ENCODE measurements at places on chromosomes 13 and 19.
A peak's percentile ranks its signal among the peaks of the same experiment; 100 is the strongest.

DNA sequence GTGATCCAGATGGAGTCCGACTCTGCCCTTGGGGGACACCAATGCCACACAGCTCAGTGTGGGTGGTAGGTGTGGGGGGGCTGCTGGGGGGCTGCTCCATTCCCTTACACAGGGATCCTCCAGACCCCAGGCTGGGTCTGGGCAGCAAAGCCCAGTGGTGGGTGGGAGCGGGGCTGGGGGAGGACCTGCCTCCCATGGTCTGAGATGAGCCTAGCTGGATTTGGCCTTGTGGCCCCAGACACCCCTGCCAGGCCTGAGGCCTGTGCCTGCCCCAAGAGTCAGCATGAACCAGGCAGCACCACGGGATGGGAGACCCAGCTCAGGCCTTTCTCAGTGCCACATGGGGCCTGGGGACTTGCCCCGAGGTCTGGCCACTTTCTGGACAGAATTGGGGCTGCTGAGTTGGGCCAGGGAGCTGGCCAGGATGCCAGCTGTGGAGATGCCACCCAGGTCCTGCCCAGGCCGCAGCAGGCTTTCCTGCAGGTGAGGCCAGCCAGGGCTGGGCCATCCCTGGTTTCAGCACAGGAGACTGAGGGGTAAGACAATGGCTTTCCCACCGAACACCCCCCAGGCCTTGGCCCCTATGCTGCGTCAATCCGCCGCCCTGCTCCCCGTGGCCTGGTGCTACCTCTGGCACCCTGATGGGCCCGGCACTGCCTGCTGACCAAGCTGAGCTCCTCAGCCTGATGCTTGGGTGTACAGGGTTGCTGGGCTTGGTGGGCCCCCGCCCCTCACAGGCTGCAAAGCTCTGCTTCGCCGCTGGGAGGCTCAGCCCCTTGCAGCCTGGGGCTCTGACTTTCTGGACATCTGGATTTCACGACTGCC is 24.2 kb downstream of the CEBPG start:
- no peak for DNase-seq

- DNase-seq: no peak
Observed at GRCh38 chr13:107102676-107103075, 534.7 kb upstream of the ARGLU1 start.

- peak; percentile 77 for DNase-seq
Observed at GRCh38 chr19:45693106-45693788, 781 bp downstream of the QPCTL start.

- peak; percentile 65 for DNase-seq
Observed at GRCh38 chr19:50300814-50301606, 28.2 kb downstream of the KCNC3 start.
